Stimulated activated CD8-positive, alpha-beta memory T cell treated with anti-CD3 and anti-CD28 coated beads, Interleukin-4, amount 100 ng/mL, for 1 hour (primary cell): ENCODE measurements at places on chromosomes 13 and 19.

DNA sequence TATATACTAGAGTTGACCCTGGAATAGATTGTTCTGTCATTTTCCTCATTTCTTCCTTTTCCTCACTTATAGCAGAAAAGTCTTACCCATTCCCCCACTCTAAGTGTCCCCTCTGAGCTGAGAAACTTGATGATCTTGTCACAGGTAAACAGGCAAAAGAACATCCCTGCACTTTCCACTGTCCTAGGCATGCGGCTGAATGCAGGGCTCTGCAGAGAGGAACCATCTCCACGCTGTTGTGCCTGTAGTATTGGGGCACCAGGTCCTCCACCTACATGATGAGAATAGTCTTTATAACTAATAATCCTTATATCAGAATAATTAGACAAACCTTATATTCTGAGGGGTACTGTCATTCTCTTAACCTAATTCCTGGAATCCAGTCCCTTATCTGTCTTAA lies 211.3 kb downstream of the RBM26 start:
- no peak for DNase-seq

GRCh38 chr13:101394605-101395004 lies 21.7 kb downstream of the NALCN start:
- no peak for DNase-seq

DNA sequence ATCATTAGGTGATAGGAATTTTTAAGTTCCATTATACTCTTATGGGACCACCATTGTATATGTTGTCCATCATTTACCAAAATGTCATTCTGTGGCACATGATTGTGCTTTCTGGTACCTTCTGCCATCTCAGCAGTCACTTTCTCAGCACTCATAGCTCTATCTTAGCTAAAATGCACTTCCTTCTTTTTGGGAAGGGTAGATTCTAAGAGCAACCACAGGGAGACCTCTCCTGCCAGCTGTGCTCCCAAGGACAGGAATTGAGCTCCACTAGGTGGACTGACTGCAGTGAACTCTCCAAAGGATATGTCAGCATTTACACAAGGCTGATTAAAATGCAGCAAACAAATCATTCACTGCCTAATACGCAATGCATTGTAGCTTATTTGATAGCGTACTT lies 91.8 kb upstream of the OBI1 start:
- DNase-seq: no peak

GRCh38 chr13:89322466-89322865 lies 1651.3 kb downstream of the SLITRK5 start:
- DNase-seq: no peak

DNA sequence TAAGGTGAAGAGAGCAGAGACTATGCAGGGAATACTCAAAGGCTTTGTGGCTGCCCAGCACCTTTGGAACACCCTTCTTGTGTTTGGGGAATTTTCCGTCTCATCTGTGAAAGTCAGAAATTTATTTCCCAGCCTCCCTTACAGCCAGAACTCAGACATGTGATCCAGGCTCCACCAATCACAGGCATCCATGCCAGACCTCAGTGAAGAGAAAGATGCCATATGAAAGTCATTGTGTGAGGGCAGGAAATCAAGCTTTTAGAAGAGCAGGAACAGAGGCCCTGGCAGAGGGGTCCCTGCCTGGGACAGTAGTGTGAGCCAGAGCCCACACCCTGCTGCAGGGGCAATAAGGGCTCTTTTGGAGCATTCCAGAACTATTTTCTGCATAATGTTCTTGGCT lies 12.1 kb downstream of the CCDC70 start:
- DNase-seq: no peak

DNA sequence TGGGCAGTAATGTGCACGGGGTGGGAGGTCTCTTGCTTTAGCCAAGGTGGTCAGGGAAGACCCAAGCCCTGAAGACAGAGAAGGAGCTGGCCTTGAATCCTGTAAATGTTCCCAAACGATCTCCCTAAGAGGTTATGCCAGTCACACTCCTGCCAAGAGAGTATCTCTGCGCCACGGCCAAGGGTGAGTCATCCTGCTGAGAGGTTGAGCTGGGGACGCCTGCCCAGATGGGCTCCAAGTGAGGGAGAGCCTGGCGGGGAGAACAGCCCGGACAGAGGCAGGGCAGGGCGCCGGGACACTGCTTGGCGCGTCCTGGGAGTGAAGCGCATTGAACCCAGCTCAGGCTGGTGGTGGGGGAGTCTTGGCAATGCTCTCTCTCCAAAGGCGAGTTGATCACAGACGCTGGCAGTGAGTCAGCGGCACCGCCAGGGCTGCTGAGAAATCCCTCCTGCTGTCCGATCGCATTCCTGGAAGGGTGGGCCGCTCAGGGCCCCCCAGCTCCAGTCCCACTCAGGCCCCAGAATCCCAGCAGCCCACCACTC lies 16.4 kb downstream of the SULT2B1 start:
- no peak for DNase-seq

- no peak for DNase-seq
Observed at GRCh38 chr13:33785384-33785783, 32.6 kb upstream of the RFC3 start.

GRCh38 chr19:23887642-23888041 lies 27.0 kb upstream of the ZNF726 start:
- DNase-seq: no peak

DNA sequence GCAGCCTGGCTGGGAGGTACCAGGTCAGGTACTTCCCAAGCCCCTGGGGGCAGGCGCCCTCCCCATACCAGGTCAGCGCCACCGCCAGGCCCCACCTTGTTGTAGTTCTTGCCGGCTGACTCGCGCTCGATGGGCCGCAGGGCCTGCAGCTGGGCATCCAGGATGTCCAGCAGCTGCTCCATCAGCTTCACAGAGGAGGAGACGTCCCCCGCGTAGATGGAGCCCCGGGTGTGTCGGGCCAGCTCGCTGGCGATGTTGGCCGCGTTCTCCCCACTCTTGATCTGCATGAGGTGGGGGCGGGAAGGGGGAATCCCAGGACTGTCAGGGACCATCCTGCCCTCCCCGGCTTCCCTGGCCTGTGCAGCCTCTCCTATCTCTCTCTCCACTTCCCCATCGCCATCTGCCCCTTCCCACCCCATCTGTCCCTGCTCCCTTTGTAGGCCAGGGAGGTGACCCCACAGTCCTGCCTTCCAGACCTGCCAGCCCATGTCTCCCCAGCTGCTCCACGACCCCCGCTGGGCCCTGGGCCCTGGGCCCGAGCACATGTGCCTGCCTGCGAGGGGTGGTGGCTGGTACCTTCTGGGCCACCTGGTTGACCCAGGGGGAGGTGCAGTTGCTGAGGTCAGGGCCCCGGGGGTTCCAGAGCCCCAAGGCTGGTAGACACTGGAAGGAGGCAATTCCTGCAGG lies 23.8 kb upstream of the ASF1B start:
- DNase-seq: no peak

GRCh38 chr13:110300090-110300815 lies 6.7 kb downstream of the COL4A1 start:
- DNase-seq: no peak

- DNase-seq: no peak
Observed at GRCh38 chr13:47126432-47126831, 229.6 kb upstream of the HTR2A start.

DNA sequence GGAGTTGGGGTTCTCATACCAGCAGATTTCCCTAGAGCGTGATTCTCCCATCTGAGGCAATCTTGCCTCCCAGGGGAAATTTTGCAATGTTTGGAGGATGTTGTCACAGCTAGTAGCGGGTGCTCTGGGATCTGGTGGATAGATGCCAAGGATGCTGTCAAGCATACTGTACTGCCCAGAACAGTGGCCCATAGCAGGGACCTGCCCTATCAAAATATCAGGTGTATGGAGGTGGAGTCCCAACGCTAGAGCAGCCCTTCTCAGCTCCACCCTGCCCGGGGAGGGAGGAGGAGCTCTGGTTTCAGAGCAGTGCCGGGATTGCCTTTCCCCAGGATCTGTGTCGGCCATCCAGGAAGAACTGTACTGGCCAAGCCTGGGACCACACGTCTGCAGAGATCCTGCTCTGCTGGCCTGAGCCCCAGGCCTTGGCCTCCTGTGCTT lies 10.9 kb upstream of the QTRT1 start:
- no peak for DNase-seq

DNA sequence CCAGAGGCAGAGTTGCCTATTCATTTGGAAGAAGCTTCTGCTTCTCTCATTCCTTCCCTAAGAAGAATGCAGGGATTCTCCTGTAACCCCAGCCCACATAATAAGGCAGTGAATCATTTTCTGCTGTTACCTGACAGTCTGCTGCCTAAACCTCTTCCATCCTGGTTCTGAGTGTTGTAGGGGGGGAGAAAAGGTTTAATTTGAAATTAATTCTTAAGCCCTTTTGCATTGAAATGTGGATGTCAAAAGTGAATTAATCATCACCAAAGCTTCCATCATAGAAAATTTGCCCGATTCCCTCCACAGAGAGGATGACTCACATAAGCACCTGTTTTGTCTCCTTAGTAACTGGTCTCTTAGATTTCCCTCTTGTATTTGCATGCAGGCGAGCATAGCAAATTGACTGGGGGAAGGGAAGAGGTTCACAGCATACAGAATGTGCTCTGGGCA lies 146.7 kb upstream of the FNDC3A start:
- DNase-seq: no peak

DNA sequence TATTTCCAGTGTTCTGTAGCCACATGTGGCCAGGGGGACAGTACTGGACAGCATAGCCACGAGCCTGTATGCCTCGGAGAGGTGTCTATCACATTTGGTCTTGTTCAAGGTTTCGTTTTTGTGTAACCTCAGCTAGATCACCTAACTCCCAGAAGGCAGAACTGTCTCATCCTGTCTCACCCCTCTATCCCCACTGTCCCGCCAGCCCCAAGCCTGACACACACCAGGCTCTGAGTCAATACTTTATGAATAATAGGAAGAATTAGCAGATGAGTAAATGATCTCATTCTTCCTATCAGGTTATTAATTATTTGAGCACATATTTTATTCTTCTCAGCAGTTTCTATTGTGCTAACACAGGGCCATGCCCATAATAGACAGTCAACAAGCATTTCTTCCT lies 132.2 kb downstream of the NUFIP1 start:
- no peak for DNase-seq

GRCh38 chr13:43758834-43759233 lies 27.9 kb downstream of the ENOX1 start:
- no peak for DNase-seq

GRCh38 chr19:6498294-6499036 lies 3.6 kb downstream of the TUBB4A start:
- no peak for DNase-seq

GRCh38 chr13:34474187-34474868 lies 467.7 kb upstream of the NBEA start:
- no peak for DNase-seq

DNA sequence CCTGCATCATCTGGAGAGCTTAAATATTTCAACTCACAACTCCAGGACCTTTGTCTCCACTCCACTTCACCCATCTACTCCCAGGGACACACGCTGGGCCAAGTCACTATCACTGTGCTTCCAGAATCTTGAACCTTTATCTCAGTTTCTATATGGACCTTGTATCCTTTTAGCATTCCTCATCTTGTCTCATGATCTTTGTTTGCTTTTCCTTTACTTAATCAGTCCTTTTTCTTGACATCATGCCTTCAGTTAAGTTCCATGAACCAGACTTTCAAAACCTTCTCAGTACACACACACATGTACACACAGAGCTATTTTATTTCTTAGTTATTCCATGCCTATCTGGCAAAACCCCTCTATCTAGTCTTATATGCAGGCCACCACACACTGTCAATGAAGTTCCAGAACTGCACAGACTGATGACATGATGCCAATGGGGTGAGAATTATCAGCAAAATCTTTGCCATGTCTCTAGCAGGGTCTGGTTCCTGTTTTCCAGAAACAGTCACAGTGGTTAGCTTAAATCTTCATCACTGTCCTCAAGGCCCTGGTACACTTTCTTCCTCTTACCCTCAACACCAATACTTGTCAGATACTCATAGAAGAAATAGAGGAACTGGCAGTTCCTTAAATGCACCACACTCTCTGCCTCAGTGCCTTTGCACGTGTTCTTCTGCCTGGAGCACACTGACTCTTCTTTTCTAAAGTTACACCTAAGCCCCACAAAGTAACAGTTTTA lies 77.6 kb upstream of the STARD13 start:
- DNase-seq: no peak

- DNase-seq: no peak
Observed at GRCh38 chr13:21015284-21015683, 46.1 kb downstream of the LATS2 start.

GRCh38 chr19:1315470-1316166 lies 29.9 kb downstream of the EFNA2 start:
- DNase-seq: no peak

DNA sequence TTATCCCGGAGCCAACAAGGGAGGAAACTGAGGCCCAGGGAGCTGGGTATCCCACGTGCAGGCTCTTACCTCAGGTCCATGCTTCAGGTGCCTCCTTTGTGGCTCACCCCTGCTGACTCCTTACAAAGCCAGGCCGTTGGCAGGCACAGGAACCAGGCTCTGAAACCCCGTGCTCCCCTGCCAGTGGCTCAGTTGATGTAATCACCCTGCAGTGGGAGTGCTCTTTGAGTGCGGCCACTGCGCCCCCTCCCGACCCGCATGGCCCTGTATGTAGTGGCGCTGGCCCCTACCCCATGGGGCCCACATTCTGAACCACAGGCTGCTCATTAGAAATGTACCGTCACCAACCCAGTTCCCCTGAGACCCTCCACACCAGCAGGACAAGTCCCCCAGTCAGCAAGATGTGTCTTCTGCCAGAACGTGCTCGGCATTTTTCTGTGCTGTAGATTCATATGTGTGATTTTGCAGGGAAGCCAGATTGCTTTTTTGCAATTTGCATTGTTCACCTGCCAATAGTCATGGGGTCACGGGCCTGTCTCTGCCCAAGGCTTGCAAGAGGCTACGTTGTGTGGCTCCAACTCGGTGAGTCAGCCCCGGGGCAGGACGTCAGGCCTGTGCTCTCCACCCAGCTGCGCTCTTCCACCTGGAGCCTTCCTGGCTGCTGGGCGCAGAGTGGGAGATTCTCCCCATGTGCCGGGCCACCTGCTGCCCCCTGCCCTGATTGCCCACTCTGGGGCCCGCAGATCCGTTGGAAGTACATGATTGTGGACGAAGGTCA lies 60.3 kb downstream of the SMARCA4 start:
- DNase-seq: no peak

DNA sequence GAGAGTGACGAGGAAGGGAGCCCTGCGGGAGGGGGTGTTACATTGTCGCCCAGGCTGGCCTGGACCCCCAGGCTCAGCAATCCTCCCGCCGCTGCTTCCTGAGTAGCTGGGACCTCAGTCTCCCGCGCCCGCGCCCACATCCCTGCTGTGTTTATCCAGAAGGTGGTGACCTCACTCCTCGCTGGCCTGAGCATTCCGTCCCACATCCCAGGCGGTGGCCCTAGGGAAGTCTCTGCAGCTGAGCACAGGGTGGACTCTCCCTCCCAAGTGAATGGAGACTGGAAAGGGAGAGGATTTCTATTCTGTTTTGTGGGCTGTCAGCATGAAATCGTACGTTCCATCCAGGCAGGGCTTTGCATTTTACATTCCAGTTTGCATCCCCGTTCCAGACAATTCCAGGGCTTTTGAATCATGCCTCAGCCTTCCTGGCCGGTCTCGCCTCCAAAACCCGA lies 401 bp upstream of the ZNF765 start:
- no peak for DNase-seq

- no peak for DNase-seq
Observed at GRCh38 chr19:8525401-8525684, 11.4 kb upstream of the ZNF414 start.

GRCh38 chr19:45099467-45100191 lies 6.7 kb downstream of the PPP1R37 start:
- no peak for DNase-seq

- DNase-seq: no peak
Observed at GRCh38 chr13:22789027-22789593, 391.7 kb upstream of the SGCG start.

GRCh38 chr19:52527956-52528351 lies 486 bp downstream of the ZNF808 start:
- no peak for DNase-seq
